ENCODE measurements at places on chromosomes 7 and 10.

DNA sequence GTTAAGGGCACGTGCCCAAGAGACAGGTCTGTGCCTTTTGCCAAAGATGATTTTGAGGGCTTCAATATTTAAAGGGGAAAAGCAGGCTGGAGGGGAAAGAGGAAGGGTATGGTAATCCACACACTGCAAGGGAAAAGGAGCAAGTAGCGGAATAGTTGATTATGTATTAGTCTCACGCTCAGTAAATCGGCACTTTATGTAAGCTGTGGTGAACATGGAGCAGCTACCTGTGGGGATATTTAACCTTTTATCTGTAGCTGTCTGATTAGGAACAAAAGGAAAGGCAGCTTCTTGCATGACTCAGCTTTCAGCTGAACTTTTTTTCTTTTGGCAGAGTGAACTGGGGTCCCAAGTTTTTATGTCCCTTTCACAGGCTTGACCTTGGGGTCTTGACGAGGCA, 123.4 kb downstream of the COL13A1 start:
- DNase-seq: no peak

DNA sequence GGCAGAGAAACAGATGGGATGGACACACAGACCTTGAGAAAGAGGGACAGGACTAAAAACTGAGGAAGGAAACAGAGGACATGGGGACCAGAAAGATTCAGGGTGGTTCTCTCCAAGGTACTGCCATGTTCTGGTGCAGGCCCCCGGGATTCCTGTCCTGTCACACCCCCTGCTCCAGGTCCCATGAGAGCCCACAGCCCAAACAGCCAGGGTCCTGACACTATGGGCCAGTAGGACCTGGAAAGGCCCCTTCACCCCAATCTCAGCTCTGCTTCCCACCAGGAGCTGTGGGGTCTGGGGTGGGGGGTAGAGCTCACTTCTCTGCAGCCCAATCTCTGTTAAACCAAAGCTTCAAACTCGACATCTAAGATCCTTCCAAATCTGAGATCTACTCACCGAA, 21.2 kb downstream of the PDIA4 start:
- DNase-seq: no peak

DNA sequence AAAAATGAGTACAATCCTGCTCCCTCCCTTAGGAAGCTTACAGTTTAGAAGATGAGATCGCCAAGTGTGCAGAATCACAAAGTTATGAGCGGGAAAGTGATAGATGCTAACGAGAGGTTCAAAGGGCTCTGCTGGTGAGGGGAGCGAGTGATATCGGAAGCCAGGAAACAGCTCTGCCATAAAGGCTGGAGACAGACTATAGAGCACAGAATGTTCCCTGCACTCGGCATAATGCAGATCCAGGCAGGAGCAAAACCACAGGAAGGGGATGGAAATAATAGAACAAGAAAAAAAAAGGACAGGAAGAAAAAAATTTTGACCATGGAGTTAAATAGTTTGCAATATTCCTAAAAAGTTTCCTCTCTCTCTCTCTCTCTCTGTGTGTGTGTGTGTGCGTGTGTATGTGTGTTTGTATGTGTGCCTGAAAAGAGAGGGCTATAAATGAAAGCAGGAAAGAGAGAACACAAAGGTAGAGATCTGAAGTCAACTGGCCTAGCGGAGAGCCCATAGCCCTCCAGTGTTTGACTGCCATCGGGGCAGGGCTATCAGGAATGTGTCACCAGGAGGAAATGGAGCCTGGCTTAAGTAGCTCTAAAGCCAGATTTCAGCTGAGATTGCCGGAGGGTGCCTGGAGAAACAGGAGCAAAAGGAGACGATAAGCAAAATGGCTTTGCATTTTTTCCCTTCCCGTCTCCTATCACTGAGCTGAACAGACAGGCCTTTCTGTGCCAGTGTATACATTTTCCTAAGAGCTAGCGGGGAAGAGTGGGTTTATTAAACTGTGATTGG, 175.8 kb upstream of the LYZL1 start:
- DNase-seq: no peak

DNA sequence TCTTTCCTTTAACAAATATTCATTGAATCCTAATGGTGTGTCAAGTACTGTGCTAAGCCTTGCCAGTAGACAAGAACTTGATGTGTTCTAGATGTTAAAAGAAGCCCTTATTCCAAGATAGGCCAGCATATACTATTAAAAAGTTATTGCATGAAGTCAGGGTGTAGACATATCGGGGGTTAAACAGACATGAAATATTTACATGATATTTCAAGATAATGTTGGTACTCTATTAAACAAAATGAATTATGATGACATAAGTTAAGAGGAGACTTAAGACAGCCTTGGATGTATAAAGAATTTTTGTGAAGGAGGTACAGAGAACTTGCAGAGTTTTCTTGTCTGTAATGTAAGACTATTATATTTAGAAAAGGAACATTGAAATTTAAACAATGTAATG, 44.8 kb downstream of the HDAC9 start:
- DNase-seq: no peak

DNA sequence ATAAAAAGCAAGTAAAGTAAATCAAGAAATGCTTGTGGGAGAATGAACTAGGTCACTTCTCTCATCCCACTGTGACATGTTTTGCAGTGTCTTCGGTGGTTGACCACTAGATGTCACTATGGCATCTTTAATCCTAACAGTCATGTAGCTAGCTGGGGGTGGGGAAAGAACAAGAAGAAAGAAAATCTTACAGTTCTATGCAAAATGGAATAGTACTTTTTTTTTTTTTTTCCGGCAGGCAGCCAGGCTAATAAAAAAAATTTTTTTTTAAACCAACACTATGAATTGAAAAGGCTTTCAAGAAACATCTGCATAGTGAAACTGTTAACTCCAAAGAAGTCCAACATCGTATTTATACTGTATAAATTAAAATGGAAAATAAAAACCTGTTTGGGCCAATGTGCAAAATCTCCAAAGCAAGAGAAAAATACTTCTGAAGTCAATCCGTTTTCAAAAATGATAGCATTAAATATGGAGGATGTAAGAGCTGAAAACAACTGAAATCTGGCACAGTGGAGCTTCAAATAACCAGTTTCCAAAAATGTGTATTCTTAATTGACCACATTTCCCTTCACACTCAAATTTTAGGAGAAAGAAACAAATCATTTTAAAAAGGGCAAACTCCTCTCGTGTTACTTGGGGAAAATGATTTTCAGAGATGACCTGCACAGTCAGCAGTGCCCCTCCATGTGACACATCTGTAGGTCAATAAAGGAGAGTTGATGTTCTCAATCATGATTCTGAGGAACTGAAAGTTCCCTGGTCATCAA, 38.5 kb downstream of the CDK1 start:
- no peak for DNase-seq

GRCh38 chr7:153640586-153640985, 411.6 kb upstream of the DPP6 start:
- DNase-seq: no peak

DNA sequence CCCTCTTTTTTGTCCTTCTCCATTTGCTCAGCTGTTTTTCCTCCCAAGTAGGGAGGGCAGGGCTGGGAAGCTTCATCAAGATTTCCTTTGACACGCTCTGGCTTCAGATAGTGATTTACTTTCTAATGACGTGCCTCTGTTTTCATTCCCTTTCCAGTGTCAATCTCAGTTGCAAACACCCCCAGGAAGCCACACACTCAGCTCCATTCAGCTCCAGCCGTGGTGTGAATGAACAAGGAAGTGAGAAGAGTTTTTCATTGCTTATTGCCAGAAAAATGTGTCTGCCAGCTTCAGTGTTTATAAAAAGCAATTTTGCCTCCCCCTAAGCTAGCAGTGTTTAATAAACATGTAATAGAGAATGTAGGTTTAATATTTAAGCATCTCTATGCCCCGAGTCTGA, 108.7 kb upstream of the DPP6 start:
- DNase-seq: no peak

Data from activated CD4-positive, alpha-beta T cell treated with anti-CD3 and anti-CD28 coated beads, Interleukin-2, amount 50 U/mL, for 1 hour (primary cell).